Renal cortical epithelial cell (primary cell): ENCODE measurements at places on chromosomes 4 and X.

- DNase-seq, result peak; percentile 29
Observed at GRCh38 chrX:40877887-40878286, 142.5 kb upstream of the MED14 start.

DNA sequence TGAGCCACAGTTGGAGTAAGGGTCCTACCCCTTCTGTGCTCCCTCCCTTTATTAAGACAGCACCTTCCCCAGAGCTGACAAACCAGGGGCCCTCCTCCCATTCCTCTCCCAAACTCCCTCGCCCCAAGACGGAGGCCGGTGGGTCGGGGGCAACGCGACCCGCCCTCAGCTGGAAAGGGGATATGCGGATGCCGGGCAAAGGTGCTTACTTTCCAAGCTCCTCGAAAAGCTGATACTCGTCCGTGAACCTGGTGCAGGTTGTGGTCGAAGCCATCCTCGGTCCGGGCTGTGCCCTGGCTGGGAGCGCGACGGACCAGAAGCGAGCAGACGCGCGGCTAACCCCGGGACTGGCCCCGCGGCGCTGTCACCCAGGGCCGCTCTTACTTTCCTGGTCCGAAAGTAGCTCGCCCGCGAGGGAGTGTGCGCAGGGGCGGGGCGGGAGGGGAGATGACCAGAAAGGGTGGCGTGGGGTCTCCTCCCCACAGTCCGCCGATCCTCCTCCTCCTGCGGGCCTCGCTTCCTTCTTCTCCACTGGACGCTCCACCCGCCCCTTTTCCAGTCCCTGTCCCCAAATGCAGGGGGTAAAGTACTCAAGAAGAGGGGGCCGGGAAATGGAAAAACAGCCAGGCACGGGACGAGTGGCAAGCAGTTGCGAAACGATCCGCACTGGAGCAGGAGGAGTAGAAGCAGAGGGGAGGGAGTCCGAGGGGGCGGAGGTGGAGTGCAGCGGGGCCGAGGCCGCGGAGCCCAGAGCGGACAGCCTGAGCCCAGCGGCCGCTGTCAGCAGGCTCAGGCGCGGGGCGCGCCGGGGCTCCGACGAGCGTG, 531 bp downstream of the CAMK2D start:
- DNase-seq, result peak; percentile 56

GRCh38 chr4:15400981-15401671, 26.7 kb upstream of the C1QTNF7 start:
- DNase-seq, result peak; percentile 76

DNA sequence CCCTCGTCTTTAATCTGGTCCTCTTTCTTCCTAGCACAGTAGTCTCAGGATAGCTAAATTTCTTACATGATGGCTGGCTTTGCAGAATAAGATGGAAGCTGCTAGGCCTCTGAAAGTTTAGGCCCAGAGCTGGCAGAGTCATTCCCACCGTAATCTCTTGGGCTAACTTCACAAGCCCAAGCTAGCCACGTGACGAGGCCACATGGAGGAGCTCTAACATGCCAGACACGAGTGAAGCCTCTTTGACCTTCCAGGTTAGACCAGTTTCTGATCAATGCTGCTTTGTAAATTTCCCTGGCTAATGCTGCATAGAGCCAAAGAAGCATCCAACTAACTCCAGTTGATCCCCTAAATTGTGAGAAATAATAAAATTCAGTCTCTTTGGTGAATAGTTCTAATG, 9.5 kb upstream of the CENPE start:
- DNase-seq, result no peak

DNA sequence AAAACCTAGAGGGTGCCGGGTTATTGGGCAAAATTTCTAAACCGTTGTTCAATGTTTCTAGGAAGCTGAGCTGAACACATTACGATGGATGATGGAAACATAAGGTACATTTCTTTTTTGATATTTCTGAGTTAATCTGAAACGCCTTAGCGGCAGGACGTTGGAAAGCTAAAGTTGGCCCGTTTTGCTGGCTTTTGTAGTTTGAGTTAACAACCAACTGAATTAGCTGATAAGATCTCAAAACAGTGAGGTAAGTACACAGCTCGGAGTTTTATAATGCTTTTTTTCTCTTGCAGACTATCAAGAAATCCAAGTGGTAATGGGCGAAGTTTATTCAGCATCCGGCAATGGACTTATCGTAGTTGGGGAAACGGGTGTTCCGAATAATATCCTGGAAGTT, 73.5 kb downstream of the PRSS12 start:
- DNase-seq, result no peak
